ENCODE measurements at places on chromosomes 7 and 10.
A peak's percentile ranks its signal among the peaks of the same experiment; 100 is the strongest.

DNA sequence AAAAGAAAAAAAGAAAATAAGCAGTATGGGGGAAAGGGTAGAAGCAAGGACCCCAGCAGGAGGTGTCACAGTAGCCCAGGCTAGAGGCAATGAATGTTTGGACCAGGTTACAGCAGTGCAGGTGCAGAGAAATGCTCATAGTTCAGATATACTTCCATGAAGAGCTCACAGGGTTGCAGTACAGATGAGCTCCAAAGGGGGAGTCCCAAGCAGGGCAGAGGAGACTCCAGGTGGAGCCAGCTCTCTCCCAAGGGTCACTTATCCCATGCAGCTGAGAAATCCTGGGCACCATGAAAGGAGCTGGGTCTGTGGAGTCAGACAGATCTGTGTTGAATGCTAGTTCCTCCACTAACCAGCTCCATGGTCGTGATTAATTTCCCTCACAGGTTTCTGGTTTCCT lies 174.9 kb downstream of the C7orf25 start:
- no peak for DNase-seq

- DNase-seq: no peak
These were observed 251.1 kb upstream of the CSTF2T start for GRCh38 chr10:51950371-51950995.

DNA sequence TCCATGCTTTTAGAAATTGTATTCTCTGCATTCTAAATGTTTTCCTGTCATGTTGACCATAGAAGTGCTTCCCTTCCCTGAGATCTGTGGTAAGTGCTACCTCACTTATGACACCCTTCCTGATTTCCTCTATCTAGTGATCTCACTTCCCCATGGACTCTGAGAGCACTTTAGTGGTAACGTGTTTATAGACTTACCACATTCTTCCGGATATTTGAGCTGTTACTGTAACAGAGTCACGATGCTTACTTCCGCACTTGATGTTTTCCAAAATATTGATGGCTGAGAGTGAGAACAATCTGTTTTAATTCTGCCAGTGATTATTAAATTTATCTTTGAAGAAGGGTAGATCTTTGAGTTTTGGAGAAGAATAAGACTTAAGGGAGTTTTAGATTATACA lies 60.1 kb upstream of the NAMPT start:
- DNase-seq: peak; percentile 98

DNA sequence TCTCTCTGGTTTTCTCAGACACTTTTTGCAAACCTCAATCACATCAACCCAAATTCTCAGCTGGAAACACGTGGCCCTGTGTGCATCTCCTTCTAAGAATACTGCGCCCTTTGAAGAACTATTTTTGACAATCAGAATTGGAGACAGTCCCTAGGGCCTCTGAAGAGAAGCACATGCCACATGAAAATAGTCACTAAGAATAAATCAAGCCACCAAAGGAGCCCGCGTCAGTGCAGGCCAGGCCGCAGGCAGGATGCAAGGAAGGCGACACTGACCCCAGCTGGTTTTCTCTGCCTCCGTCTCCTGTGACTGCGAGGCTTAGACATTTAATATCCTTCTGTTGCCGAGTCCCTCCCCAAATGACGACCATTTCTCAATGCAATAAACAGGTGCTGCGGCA lies 88.0 kb upstream of the ADAM12 start:
- no peak for DNase-seq

DNA sequence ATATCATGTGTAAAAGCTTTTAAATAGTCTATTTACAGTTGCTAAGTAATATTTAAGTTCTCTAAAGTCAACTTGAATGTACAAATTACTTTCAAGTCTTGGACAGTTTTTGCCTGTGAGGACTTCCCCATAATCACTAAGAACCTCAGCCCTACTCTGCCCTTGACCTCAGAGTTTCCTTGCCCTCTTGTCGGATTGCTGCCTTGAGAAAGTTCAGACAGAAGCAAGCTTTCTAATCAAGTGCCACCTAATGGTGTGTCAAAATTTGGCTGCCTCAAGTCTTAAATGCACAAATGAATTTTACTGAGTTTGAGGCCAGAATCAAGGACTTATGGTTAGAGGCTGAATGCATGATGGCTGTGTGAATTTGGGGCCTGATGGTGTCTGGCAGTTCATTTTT lies 88.3 kb upstream of the KAT6B start:
- DNase-seq: peak; percentile 87

GRCh38 chr10:97765201-97765600 lies 6.6 kb downstream of the SFRP5 start:
- no peak for DNase-seq

DNA sequence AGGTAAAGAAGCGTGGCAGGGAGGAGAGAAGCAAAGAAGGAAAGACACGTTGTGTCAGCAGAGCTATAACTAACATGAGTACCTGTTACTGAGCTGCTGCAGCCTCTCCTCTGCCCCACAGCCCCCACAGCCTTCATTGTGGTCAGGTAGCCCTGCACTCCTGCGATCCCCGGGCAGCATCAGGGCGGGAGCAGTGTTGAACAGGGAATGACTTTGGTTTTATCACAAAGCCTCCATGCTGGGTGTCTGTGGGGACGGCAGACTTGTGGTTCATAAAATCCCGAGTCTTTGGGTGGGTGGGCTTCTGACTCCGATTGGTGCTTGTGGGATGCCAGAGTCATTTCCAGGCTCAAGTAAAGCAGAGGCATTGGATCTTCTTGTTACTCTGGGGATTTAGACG lies 14.8 kb upstream of the PRKAG2 start:
- no peak for DNase-seq

DNA sequence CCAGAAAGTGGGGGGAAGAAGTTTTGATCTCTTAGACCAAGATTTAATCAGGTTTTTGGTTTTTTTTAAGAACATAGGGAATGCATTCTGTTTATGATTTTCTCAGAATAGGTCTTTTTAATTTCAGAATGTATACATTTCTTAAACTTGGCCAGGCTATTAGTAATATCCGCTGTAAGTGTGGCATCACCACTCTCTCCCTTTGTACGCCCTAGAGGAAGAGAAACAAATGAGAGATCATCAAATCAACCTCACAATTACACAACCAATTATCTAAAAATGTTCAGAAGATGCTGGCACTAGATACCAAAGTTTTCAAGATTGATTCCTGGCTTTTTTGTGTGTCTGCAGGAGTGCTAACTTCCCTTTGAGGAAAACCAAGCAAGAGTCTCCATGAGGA lies 70.0 kb downstream of the KLF6 start:
- peak; percentile 60 for DNase-seq
